ENCODE measurements at places on chromosomes 6 and 20.

- no peak for DNase-seq
These were observed 1040.6 kb upstream of the CITED2 start for GRCh38 chr6:140414966-140415620.

DNA sequence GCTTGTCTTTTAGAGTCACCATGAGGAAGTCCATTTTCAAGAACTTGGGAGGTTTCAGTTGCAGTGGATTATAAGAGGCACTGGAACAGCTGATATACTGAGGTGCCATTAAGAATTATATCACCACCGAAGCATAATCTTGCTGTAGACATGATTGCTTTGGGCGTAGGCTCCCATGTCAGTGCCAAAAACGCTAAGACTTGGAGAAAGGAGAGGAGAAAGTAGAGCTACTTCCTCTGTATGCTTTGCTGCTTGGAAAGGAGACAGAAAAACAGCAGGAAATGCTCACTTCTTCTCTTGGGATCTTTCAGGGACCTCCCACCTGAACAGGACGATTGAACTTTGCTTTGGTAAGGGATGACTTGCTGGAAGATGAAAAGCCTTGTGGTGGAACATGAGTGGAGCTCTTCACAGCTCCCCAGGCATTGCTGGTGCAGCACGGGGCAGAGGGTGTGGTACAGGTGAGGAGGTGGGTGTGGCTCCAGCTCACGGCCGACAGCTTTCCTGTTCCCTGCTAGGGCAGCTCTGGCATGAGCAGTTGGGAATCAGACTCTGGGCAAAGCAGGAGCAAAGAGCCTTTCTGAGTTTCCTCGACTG is 190.4 kb upstream of the JAG1 start:
- no peak for DNase-seq

- no peak for DNase-seq
These were observed 184.2 kb downstream of the LY86 start for GRCh38 chr6:6772751-6773150.

GRCh38 chr6:151005164-151005563 is 139.7 kb downstream of the MTHFD1L start:
- no peak for DNase-seq

GRCh38 chr6:33380272-33380981 is 11.2 kb upstream of the KIFC1 start:
- no peak for DNase-seq

DNA sequence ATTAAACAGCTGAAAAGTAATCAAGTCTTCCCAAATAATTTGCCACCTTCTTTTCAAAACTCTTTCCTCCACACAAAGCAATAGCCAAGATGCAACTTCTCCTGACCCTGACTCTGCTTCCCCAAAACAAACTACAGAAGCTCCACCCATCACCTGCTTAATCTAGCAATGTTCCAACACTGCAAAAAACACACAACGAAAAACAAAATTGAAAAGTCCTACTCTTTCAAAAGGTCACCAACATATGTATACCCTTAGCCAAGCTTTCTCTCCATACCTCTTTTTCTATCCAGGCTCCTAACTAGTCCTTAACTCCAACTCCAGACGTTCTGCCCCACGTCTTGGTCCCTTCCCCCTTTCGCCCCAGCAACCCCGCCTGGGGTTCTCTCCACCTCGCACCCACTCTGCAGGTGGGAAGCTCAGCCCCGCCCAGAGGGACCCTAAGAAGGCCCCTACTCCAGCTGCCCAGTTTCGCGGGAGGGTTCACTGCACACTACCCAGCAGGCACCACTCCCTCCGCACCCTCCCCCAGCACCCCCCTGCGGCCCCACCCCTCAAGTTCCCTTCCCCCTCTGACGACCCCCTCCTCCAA is 717 bp downstream of the CSNK2A1 start:
- DNase-seq: no peak

DNA sequence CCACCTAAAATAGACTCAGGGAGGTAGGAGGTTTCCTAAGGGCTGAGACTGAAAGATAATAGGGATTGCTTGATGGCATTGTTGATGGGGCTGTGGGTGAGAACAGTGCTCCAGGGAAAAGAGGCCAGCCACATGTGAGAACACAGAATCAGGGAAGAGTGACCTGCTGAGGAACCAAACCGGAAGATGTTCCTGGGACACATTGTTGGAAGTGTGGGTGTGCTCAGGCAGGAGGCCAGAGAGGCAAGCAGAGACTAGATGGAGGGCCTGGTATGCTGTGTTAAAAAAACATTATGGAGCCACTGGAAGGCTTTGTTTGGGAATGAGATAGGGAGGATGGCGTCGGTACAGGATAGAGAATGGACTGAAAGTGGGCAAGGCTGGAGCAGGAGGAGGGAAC is 23.3 kb downstream of the RNF144B start:
- DNase-seq: no peak

- DNase-seq: no peak
These were observed 33.8 kb downstream of the CD40 start for GRCh38 chr20:46151936-46152335.

All from AG09309 (cell line).